Hair follicle dermal papilla cell (primary cell): ENCODE measurements at places on chromosomes 1 and 21. TPM values are rescaled to one million over a fixed set of nuclear protein-coding genes. Genes with fewer than 3 reads are reported as not detected.

The GRHL3 gene
- under 0.01 TPM in 1 of 2 replicates, not detected in the other for total RNA-seq

The RNF186 gene
- not detected in 2 replicates for total RNA-seq

The PRAMEF5 gene
- not detected in 2 replicates for total RNA-seq

The DCST1 gene
- not detected in 2 replicates for total RNA-seq

The CSMD2 gene
- total RNA-seq: 6.3 and 7.2 TPM in 2 replicates

The LCE6A gene
- total RNA-seq: not detected in 2 replicates

The THEM5 gene
- not detected in 2 replicates for total RNA-seq

The CAP1 gene
- 427 and 489 TPM in 2 replicates for total RNA-seq
